ENCODE measurements at places on chromosomes 2 and 18. TPM values are rescaled to one million over a fixed set of nuclear protein-coding genes. Genes with fewer than 3 reads are reported as not detected.
A peak's percentile ranks its signal among the peaks of the same experiment; 100 is the strongest.

The CRYBA2 gene
- not detected for total RNA-seq

- DNase-seq = no peak
Observed at GRCh38 chr2:190579058-190579410, 44.5 kb upstream of the NEMP2 start.

DNA sequence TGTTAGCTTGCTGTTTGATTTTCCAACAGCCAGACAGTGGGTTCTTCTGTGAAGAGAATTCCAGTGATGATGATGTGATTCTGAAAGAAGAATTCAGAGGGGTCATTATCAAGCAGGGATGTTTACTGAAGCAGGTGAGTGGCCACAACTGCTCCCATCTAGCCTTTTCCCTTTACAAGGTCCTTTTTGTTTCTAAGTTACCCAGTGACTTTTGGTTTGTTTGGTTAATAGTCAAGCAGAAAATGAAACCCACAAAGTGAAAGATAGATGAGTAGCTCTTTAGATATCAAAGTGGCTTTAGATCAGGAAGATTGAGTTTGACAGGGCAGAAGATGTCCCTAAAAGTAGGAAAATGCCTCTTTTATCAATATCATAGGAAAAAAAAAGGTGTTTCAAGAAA lies 23.3 kb downstream of the PLEK start:
- DNase-seq = no peak

The FAM237A gene
- total RNA-seq = not detected

- DNase-seq = no peak
Observed at GRCh38 chr18:69755856-69756496, 191.7 kb downstream of the CD226 start.

DNA sequence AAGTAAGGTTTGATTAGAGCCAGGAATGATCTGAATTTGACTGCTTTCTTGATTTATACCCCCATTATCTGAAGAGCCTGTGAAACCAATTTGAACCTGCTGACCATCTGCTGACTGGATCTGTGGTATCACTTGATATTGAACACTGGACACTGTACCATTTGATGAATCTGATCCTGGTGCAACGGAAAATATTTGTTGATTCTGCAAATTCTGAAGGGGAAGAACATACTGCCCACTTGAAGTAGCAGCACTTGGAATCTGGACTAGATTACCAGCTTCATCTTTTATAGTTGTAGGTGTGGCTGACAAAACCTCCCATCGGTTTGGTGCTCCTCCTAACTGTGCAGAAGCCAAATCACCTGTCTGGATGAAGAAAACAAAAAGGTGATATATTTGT lies 9.3 kb downstream of the SP3 start:
- no peak for DNase-seq

The TMEM198 gene
- total RNA-seq = 4.2 TPM

The ANO7 gene
- 2.0 TPM for total RNA-seq

The QPCT gene
- total RNA-seq = 1.1 TPM

DNA sequence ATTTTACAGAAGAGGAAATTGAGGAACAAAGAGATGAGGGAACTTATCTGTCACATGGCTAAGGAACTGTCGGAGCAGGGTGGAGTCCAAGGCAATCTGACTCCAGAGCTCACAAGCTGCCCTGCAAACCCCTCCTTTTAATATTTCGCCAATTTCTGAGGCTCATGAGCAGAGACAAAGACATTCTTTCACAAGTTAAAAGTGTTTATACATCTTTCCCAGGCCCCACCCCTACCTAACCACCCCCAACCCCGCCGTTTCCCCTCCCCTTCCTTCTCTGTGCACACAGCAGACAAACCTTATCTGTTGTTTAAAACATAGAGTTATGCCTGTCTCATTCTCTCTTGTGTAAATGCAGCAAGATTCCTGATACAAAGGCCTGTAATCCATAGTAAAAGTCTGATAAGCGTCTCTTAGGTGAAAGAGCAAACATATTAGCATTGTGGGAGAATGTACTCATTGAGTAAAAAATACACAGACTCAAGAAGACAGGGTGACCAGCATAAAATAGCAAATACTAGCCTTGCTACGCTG lies 44.3 kb downstream of the EPHA4 start:
- DNase-seq = no peak

The MOCOS gene
- 2.4 TPM for total RNA-seq

DNA sequence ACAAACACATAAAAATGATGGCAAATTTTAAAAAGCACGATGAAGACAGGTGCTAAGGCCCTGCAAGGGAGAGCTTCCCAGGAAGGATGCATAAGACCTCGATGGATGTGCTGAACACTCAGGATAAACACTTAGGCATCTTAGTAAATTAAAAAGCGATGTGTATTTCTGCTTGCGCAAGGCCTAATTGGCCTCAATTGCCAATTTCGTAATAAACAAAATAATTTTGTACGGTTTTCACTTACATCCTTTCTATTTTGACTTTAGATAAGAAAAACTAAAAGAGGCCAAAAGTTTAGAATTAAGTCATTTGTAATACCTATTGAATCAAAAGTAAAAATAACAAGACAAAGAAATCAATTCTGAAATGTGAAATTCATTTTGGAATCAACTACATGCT lies 189.1 kb downstream of the TCF4 start:
- DNase-seq = no peak

The TLX2 gene
- total RNA-seq = not detected

DNA sequence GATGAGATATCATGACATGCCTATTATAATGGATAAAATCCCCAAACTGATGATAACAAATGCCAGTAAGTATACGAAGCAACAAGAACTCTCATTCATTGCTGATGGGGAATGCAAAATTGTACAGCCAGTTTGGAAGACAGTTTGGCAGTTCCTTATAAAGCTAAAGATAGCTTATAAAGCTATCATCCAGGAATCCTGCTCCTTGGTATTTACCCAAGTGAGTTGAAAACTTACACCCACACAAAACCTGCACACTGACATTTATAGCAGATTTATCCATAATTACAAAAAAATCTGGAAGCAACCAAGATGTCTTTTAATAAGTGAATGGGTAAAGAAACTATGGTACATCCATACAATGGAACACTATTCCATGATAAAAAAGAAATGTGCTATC lies 59.5 kb upstream of the FAM124B start:
- DNase-seq = no peak

The ING5 gene
- total RNA-seq = 41.2 TPM

DNA sequence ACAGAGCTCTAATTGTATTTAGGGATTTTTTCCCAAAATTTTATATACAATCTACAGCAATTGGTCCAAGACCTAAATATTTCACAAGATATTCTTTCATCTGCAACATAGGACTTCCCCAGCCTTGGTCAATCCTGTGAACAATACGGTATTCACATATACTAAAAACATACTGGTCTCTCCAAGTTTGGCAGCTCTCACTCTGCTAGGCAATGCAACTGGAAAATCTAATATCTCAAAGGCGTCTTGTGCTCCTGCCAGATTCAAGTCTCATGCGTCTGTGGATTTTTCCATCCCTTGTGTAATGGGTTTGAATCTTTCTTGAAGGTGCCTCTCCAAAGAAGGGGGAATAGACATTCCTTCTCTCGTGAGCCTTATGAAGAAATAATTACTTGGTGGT lies 27.4 kb upstream of the MBOAT2 start:
- DNase-seq = no peak

The CFAP65 gene
- not detected for total RNA-seq

The CD207 gene
- not detected for total RNA-seq

The ALK gene
- 0.21 TPM for total RNA-seq

DNA sequence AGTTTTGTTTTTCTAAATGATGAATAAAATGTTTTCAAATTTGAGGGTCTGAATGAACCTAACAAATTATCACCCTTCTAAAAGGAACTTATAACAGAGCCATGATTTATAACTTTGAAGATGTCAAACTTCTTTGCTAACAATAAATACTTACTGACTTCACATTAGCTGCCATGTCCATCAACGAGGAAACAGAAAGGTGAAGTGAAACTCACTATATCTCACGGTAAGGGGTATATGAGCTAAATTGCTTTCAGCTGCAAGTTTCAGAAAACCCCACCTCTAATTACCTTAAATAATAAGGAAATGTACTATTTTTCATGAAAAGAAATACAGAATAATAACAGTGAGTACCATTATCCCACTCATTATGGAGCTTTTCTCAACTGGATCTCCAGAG lies 350.8 kb upstream of the NT5C1B start:
- no peak for DNase-seq

DNA sequence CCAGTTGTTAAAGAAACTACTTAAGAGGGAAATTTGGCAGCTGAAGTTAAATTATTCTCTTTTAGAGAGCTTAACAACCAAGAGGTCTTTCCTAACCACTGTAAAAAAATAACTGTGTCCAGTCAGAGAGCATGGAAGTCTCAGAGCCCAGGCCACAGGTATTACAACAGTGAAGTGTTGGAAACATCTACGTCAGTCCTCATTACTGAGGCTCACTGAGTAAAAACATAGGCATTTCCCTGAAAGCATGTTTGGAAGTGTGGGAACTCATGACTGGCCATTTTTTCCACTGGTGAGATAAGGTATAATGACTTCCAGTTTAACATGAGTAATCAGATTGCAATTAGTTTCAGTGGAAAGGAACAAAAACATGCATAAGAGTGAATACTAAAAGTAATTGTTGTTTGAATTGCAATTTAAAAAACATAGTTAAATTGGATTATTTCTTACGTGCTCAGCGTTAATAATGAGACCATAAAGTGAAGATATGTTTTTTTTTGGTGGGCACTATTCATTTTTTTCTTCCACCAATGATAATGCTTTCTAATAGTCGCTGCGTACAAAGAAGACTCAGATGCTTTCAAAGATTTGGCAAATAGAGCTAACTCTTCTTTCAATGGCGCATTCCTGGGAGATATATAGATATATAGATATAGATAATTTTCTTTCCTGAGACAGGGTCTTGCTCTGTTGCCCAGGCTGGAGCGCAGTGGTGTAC lies 60.8 kb downstream of the EFEMP1 start:
- no peak for DNase-seq

DNA sequence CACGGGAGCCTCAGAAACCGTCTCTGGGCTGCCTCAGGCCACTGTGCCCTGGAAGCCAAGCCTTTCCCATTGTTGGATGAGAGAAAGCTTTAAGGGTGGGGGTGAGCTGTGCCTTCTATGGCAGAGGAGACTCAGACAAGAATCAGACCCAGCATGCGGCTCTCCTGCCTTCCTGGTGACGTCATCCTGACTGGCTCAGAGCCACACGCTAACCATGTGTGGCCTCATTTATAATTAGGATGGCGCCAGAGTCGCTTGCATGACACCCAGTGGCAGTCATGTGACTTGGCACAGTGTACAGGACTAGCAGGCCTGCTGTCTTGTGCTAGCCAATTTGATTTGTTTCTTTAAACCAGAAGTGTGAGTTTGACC lies 99.1 kb downstream of the SH3BP4 start:
- peak; percentile 43 for DNase-seq

The G6PC2 gene
- not detected for total RNA-seq

The MLPH gene
- 1.1 TPM for total RNA-seq

Measured in H7 (cell line).